T-helper 1 cell (primary cell): ENCODE measurements at places on chromosomes 7 and 10.

GRCh38 chr10:133132473-133133291, 27.3 kb upstream of the KNDC1 start:
- DNase-seq, result no peak

DNA sequence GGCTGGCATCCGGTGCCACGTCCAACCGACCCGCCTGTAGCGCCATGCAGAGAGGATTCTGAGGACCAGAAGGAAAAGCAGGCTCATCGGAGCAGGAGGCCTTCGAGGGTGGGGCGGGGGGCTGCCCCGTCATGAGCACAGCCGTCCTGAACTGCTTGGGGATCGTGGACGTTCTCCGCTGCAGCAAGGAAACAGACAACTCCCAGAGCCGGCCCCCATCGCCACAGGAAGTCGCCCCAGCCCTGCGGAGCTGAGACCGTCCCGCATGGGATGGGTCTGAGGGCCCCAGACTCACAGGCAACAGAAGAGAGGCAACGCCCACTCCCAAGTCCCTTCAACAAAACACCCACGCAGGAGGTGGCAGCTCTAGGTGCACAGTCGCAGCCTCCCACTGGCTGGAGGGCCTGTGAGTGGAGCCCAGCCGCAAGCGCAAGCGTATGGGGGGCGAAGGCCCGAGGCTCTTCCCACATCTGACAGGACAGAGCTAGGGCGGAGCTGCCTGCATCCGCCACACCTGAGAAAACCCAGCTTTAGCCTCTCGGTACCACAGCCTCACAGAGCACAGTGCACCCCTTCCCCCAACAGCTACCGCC, 64.7 kb upstream of the TNRC18 start:
- no peak for DNase-seq

- DNase-seq, result no peak
Observed at GRCh38 chr7:40279991-40280390, 145.2 kb downstream of the SUGCT start.

- DNase-seq, result no peak
Observed at GRCh38 chr7:132551886-132552285, 24.4 kb downstream of the PLXNA4 start.

GRCh38 chr7:137091396-137091795, 222.9 kb downstream of the CHRM2 start:
- no peak for DNase-seq

- DNase-seq, result no peak
Observed at GRCh38 chr10:74650613-74651012, 175.8 kb upstream of the KAT6B start.

GRCh38 chr7:149081914-149082313, 8.6 kb downstream of the ZNF786 start:
- DNase-seq, result no peak

DNA sequence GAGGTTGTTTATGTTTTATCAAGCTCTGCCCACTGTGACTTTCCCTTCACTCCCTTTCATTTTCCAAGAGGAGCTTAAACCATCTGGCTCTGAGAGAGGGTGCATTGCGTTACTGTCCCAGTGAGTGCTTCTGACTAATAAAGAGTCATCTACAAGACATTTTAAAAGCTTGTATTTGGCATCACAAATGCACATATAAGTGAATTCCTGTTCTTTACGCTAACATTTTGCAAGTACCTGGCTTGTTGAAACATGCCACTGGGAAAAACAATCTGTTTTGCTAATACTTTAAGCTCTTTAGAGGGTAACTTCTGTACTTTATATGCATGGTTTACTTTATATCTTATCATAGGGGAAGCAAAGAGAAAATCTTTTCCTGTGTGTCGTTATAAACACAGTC, 534.6 kb upstream of the POM121L12 start:
- no peak for DNase-seq

- no peak for DNase-seq
Observed at GRCh38 chr7:87036985-87037384, 22.5 kb downstream of the ELAPOR2 start.

GRCh38 chr7:103810112-103810744, 179.2 kb downstream of the RELN start:
- no peak for DNase-seq

GRCh38 chr7:12431886-12432556, 28.4 kb upstream of the VWDE start:
- DNase-seq, result no peak

DNA sequence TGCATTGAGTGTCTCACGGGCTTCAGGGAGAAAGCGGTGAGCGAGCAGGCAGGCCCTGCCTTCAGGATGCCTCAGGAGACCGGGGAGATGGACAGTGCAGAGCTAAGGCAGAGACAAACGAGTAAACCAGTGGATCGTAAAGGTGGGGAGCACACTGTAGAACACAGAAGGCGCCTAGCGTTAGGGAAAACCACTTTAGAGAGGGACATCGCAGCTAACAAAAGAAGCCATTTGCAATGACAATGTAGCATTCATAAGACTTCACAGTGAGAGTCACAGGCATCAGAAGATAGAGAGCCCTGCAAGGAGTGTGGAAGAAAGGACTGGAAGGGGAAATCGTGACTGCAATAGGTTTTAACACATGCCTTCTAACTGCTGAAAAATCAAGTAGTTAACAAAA, 54.9 kb upstream of the TMEM273 start:
- DNase-seq, result no peak

DNA sequence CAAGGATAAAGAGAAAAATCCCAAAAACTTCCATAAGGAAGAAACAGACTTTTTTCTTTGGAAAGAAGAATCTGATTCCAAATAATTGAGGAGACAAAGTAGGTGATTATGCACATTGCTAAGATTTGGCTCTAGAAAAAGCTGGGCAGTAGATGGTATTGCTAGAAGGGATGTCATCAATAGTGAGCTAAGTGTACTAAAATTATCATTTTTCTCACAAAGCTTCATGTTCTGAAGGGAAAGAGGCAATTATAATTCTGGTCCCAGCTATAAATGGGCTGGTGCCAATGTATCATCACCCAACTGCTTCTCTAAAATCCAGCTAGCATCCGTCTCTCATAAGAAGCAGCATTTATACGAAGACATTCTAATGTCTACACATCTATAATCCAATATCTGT, 23.9 kb downstream of the STEAP1 start:
- no peak for DNase-seq

DNA sequence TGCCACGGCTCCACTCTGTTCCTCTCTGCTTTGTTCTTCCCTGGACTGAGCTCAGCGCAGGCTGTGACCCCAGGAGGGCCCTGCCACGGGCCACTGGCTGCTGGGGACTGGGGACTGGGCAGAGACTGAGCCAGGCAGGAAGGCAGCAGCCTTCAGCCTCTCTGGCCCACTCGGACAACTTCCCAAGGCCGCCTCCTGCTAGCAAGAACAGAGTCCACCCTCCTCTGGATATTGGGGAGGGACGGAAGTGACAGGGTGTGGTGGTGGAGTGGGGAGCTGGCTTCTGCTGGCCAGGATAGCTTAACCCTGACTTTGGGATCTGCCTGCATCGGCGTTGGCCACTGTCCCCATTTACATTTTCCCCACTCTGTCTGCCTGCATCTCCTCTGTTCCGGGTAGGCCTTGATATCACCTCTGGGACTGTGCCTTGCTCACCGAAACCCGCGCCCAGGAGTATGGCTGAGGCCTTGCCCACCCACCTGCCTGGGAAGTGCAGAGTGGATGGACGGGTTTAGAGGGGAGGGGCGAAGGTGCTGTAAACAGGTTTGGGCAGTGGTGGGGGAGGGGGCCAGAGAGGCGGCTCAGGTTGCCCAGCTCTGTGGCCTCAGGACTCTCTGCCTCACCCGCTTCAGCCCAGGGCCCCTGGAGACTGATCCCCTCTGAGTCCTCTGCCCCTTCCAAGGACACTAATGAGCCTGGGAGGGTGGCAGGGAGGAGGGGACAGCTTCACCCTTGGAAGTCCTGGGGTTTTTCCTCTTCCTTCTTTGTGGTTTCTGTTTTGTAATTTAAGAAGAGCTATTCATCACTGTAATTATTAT, 1.2 kb downstream of the CLDN4 start:
- DNase-seq, result no peak

- no peak for DNase-seq
Observed at GRCh38 chr10:60827791-60828488, 49.7 kb downstream of the CDK1 start.

- DNase-seq, result no peak
Observed at GRCh38 chr7:98394377-98394836, 6.5 kb downstream of the BAIAP2L1 start.

DNA sequence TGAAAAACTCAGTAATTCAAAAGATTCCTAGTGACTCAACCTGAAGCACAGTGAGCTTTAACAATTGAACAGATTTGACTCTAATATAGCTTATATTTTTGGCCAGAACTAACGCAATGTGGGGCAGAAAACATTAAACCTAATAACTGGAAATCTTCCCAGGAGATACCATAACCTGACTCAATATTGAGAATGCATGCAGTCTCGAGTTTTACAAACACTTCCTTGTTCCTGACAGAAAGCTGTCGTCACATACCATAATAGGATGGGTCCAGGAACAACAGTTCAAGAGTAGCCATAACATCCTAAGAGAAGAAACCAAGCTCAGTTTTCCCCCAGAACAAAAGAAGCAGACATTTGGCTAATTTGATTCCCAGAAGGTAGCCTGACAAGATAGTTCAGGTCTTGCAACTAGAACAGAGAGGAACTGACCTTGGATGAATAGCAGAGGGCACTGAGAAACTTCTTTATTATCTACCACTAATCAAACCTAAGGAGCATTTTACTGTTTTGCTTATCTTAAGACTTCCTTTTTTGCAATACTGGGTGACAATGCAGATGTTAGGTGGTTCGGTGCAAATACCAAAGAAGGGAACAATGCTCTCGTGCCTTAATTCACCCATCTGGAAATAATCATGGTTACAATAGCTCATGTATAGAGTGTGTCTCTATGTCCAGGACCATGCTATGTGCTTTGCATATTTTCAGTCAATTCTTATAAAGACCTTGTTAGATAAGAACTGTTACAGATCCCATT, 38.6 kb upstream of the ACSL5 start:
- no peak for DNase-seq
